MG63 (cell line): ENCODE measurements at places on chromosomes 16 and 17. TPM values are rescaled to one million over a fixed set of nuclear protein-coding genes. Genes with fewer than 3 reads are reported as not detected.

- no peak for DNase-seq
Measured at GRCh38 chr17:69130627-69131296, 10.9 kb downstream of the ABCA6 start.

- DNase-seq, result peak; percentile 73
Measured at GRCh38 chr16:26983426-26983825, 83.3 kb upstream of the C16orf82 start.

DNA sequence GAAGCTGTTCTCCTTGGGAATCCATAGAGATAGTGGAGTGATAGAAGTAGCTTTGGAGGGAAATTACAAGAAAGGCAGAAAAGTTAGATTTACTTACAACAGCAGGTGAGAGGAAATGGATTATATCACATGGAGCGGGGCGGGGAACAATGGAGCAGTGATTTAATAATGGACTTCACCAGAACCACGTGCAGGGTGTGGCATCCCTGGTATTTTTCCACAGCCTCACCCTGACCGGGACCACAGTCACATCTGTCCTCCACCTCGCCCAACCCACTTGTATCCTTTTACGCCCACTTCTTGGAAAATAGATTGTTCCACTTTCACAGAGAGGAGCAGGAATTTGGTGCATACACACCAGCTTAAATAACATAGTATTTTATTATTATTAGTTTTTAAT, 15.9 kb upstream of the CYB5B start:
- DNase-seq, result no peak

GRCh38 chr17:40456396-40456951, 13.2 kb downstream of the IGFBP4 start:
- DNase-seq, result no peak

DNA sequence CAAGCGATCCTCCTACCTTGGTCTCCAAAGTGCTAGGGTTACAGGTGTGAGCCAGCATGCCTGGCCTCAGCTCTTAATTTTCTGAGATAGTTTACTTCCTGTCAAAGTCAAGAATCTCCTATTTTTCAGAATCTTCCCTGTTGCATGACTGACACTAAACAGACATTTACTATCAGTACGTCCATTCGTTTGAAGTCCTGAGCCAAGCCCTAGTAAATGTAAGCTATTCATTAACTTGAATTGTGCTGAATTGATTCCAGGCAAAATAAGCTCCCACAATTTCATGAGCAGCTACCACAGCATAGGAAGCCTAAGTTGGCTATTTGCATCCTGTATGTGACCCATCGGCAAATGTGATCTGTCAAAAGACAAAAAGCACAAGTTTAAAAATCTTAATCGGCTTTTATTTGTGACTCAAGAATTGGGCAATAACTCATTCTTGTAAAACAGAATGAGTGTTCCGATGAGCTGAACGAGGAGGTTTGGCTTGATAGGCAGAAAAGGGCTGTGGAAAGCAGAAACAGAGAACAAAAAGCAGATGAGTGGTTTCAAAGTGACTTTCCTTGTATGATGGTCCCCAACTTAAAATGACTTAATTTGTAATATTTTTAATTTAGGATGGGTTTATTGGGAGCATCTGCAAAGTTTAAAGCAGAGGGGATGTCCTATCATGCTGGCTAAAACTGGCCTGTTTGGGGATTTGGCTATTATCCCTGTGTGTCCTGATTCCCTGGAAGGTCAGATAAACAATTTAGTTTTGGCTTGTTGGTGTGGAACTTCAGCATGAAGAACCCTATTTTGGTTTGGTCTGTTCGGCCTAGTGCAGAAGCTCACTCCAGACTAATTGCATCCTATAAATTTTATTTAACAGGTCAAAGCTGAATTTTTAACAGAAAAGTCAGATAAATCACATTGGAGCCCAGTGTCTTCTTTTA, 14.2 kb downstream of the RNF112 start:
- no peak for DNase-seq

DNA sequence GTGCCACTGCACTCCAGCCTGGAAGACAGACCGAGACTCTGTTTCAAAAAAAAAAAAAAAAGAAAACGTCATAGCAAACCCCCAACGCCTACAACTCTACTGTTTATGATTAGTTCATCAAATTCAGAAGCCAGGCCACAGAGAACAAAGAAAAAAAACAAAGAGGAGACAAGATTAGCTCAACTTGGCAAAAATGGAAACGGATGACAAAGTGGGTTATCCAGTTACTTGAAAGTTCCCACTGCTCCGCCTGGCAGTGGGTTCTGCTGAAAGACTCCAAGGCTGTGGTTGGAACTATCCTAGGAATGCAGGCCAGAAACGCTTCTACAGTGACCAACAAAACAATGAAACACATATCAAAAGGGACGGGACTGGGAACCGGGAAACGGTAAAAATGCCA, 53.1 kb downstream of the MRM3 start:
- peak; percentile 87 for DNase-seq

DNA sequence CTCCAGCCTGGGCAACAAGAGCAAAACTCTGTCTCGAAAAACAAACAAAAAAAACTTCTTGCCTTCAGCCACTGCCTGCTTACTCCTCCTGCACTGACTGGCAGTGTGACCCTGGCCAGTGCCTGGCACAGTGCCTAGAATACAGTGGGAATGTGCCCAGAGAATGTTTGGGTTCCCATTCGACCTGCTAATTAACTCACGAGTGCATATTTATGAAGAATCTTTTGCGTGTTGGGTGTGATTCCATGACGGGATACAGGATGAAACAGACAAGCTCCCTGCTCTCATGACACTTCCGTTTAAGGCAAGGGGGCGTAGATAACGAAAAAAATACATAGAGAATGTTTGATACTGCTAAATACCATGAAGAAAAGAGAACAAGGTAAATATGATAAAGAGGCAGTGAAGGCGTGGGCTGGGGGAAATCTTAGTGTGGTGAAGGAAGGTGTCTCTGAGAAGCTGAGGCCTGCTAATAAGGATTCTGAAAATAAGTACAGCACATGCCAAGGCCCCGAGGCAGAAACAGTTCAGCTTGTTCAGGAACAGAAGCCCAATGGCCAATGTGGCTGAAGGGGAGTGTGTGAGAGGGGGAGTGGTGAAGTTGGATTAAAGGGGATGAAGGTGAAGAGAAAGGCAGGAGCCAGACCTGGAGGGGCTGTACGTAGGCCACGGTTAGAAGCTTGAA, 4.3 kb downstream of the ABI3 start:
- DNase-seq, result peak; percentile 33

GRCh38 chr16:66850115-66850815, 6.1 kb downstream of the CA7 start:
- DNase-seq, result no peak

DNA sequence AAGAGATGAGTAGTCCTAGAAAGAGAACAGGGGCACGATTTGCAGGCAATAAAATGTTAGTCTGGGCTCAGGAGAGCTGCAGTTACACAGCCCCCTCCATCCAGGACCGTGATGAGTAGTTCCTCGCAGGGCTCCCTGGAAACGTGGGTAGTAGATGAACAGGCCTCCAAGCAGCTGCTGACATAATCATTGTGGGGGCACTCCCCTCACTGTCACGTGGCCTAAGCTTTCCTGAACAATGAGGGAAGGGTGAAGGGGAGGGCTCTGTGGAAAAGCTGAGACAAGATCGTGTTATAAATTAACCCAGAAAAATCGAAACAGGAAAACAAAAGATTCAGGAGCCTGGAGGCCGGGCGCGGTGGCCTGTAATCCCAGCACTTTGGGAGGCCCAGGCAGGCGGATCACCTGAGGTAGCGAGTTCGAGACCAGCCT, 1.3 kb upstream of the PER1 start:
- DNase-seq, result peak; percentile 93

DNA sequence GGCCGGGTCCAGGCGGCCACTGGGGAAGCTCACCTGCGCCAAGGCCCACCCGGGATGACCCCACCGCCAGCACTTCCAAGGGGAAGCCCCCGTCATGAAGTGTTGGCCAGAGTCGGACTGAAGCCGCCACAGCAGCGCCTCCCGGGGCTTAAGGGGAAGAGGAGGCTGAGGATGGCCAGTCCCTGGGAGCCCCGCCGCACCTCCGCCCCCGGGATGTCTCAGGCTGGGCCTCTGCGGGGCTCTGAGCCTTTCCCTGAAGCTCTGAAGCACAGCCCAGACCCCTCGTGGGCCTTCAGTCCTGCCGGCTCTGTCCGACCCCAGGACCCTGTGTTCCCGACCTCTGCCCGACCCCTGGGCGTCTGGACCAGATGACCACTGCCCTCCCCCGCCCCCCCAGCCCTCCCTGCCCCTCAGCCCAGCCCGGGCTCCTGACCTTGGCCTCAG, 42.8 kb upstream of the ACSF3 start:
- no peak for DNase-seq

IRX3 gene
- total RNA-seq, result 24.3 and 28.8 TPM in 2 replicates

NPIPB4 gene
- total RNA-seq, result 4.2 and 4.9 TPM in 2 replicates

SHBG gene
- not detected in 2 replicates for total RNA-seq

TCAP gene
- 0.07 TPM in 1 of 2 replicates, not detected in the other for total RNA-seq

PRR35 gene
- not detected in 2 replicates for total RNA-seq
